Fibroblast of lung (primary cell): ENCODE measurements at places on chromosomes 5 and 9.
A peak's percentile ranks its signal among the peaks of the same experiment; 100 is the strongest.

DNA sequence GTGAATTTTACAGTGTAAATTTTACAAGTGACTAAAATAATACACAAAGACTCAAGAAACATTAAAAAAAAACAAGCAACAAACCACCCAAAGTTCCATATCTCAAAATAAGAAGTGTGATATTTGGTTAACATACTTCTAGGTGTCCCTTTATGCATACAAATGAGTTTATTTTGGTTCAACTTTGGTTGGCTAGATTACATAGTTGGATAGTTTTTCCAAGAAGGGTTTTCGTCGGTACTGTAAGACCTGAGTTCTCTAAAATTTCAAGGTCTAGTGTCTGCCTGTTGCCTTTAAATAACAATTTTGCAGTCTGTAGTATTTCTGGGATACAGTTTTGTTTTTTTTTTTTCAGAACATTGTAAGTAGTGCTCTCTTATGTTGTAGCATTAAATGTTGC is 58.8 kb upstream of the JAK2 start:
- no peak for DNase-seq

DNA sequence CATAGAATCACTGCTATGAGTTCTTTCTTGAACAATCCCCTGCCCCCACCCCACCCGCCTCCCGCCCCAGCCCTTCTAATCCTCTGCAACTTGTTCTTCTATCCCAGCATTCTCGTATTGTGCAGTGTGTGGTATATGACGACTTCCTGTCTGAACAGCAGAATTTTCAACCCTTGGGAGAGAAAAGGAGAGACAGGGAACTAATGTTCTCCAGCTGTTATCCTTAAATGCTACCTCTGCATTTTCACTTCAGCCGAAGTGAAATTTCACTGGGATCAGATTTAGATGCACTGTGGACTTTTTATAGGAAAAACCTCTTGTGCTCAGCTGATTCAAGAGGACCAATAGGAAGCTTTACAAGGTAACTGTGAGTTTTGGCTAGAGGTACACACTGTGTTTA is 2.2 kb downstream of the FBXL7 start:
- peak; percentile 61 for DNase-seq

DNA sequence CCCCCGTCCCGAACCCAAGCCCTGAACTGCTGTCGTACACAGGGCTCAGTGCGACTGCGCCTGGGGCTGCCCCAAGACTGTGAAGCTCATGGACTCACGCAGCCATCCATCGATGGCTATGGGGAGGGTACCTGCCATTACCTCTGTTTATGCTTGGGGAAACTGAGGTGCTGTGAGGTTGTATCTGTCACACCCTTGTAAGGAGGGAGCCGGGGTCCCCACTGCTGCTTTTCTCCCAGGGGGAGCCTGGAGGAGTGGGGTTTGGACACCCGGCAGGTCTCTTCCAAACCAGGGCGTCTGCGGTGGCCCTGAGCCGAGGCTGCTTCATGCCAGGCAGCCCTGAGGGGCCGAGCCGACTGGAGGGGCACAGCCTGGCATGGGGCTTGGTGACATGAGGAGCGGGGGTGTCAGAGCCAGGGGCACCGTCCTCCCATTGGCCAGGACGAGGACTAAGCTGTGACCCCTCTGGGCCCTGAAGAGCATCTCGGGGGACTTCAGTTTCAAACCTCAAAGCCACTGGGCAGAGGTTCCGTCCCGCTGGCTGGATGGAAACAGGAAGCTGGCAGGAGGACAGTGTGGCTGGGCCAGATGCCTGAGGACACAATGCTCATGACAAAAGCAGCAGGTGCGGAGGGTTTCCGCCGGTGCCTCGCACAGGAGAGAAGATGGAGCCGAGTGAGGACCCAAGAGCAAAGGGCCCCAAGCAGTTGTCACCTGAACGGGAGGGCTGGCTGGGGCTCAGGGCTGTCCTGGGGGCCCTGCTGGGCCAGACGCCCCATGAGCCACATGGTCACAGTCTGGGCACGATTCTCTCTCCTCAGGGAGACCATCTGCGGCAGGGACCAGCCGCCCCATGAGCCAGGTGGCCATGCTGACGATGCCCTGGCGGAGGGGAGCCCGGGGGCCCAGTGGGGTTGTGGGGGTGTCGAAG is 54.4 kb upstream of the EXOC3 start:
- DNase-seq, result no peak

GRCh38 chr5:124908581-124909451 is 162.4 kb upstream of the ZNF608 start:
- DNase-seq, result no peak
